Cortex of kidney (tissue), 1 donor: ENCODE measurements at places on chromosomes 6 and 20.

- DNase-seq, result no peak
Observed at GRCh38 chr6:144400321-144400720, 115.2 kb downstream of the UTRN start.

- no peak for DNase-seq
Observed at GRCh38 chr6:129498950-129499842, 210.8 kb downstream of the ARHGAP18 start.

GRCh38 chr6:140001821-140002341 lies 627.4 kb upstream of the CITED2 start:
- no peak for DNase-seq

DNA sequence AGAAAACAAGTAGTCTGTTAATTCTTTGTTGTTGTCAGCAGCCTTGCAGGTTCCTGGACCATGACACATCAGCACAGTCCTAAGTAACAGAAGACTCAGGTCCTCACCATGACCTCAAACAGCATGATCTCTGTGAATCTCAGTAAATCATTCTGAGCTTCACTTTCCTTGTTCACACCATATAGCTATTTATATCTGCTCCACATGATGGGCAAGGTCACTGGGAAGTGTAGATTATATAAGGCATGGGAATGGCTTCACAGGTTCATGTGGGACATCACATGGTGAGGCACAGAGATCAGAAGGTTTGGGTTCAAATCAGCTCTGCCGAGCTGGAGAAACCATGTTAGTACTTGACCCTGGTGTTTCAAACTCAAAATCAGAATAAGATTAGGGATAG lies 245.4 kb upstream of the SPTLC3 start:
- DNase-seq, result no peak

- DNase-seq, result no peak
Observed at GRCh38 chr6:35068206-35068605, 72.9 kb downstream of the TCP11 start.

GRCh38 chr6:14458669-14459266 lies 341.2 kb downstream of the CD83 start:
- DNase-seq, result no peak

- no peak for DNase-seq
Observed at GRCh38 chr20:664151-664550, 11.2 kb upstream of the SRXN1 start.

DNA sequence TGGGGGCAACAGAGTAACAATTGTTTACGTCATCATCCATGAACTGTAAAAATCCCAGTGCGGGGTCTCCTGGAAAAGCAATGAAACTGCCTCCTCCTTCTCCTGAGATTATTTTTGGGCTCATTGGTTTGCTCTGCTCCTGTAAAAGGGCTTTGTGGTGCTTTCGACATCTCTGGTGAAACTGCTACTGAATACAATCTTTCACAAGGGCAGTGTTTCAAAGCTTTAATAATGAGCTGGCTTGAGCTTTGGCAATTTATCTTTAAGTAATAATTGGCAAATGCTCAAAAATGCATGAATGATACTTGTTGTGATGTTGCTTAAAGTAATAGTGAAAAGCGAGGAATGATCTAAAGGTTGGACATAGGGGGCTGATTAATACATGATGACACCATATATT lies 43.5 kb upstream of the ENPP1 start:
- no peak for DNase-seq

- no peak for DNase-seq
Observed at GRCh38 chr6:157235600-157236039, 87.7 kb downstream of the TMEM242 start.

DNA sequence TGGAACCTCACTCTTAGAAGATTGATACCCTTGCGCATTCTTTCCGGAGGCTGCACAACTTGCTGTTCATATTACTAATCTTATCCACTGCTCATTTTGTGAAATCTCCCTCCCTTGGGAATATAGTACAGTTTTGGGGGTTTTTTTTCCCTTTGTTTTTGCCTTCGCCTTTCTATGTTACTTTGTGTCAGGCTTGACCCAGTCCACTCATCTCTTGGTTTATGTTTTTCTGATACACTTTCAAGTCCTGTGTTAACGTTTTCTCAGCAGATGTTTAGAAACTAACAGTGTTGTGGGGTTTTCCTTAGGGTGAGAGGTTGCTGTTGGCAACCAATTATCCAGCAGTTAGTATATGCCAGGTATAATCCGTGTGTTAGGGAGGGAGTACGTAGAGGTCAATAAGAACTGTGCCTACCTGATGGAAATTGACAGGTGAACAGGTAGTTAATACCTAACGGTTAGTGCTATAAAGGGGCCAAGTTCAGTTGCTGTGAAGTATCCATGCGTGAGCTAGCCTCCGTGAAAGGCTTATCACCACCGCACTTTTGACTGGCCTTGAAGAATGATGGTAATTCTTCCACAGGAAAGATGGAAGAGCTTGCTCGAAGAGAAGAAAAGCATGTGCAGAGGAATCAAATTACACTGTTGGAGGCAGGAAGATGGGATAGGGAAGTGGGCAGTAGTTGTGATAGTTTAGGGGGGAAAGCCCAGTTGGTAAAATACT lies 1.4 kb downstream of the NFYA start:
- no peak for DNase-seq
